CD4-positive, alpha-beta T cell treated with Interleukin-4 for 4 hours (primary cell): ENCODE measurements at places on chromosomes 3 and 15.
A peak's percentile ranks its signal among the peaks of the same experiment; 100 is the strongest.

DNA sequence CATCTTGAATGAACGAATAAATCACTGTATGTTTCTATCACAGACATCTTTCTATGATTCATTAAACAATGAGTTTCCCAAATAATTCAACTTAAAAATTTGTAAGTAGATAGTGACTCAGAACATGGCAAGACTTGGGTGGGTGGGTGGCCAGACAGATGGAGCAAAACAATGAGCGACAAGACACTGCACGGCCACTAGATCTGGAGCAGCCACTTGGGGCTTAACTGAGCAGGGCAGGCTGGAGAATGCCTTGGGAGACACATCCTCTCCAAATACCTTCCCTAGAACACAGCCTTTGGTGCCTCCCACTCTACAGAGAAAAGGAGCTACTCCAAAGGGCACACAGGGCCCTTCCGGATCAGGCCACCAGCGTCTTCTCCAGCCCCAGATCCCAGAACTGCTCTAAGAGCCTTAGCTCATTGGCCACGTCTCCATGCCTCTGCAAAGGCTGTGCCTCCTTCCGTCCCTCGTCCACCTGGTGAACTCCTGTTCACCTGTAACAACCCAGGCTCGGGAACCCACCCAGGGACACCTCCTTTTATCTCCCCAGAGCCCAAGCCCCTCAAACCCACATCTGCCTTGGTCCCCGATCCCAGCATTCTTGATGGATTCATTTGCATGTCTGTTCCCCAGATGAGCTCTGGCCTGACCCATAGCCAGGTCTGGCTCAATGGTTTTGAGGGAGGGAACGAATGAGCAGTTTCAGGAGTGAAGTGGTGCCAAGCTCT lies 134.9 kb upstream of the IQSEC1 start:
- no peak for DNase-seq

DNA sequence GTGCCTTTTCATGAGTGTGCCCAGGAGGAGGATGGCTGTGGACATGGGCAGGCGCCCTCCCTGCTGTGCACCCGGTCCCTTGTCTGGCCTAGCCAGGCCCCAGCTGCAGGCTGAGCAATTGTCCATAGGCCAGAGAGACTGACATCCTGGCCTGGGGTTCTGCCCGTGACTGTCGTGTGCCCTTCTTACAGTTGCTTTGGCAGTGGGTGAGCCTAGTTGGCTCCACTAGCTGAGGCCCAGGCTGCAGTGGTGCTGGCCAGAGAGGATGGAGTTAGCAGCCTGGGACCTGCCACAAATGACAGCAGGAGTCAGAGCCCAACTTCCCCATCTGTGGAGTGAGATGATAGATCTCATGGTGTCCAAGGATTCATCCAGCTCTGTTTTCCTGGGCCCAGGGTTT lies 9.0 kb upstream of the CHRNB4 start:
- DNase-seq: no peak

GRCh38 chr3:38374221-38374620 lies 27.6 kb downstream of the XYLB start:
- DNase-seq: peak; percentile 27

DNA sequence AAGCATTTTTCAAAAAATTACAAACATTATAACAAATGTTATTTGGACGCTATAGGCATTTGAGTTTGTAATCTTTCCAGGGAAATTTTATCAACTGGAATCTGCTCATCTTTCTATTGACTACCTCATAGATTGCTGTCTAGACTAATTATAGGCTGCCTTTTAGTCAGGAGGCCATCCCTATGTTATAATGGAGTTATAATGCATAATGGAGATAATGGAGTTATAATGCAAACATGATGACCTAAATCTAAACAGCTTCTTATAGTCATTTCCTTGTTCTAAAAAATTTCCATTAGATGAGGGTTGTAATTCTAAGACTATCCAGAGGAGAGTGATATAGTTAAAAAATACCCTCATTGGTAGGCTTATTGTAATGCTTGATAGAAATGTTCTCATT lies 226.4 kb downstream of the SI start:
- no peak for DNase-seq

DNA sequence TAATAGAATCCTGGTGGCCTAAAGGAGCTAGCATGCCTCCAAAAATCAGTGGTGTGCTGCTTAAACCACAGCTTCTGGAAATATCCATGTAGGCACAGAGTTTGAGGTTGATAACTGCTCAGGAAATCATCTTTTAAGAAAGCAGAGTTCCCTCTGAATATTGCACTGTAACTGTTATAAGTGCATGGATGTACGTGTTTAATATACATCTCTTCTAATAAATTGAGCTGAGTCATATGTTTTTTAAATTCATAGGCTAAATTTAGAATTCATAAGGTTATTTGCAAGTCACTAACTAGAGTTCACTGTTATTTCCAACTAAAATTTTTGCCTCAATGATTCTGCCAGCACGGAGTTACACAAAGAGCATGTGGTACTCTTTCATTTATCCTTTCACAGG lies 68.9 kb downstream of the MYH15 start:
- no peak for DNase-seq
